HEK293T (cell line): ENCODE measurements at places on chromosomes 5 and 9.

DNA sequence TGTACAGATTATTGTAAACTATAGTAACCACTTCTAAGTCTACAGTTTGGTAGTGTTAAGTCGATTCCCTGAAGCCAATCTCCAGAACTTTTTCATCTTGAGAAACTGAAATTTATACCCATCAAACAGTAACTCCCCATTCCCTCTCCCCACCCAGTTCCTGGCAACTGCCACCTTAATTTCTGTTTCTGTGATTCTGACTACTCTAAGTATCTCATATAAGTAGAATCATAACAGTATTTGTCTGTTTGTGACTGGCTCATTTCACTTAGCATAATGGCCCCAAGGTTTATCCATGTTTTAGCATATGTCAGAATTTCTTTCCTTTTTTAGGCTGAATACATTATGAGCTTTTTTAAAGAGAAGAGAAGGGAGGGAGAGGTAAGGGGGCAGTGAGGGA, 61.4 kb downstream of the SPOCK1 start:
- DNase-seq: no peak

GRCh38 chr9:136901516-136902258, 15.4 kb downstream of the TRAF2 start:
- no peak for DNase-seq

- no peak for DNase-seq
Observed at GRCh38 chr5:84430079-84430478, 45.4 kb upstream of the EDIL3 start.

DNA sequence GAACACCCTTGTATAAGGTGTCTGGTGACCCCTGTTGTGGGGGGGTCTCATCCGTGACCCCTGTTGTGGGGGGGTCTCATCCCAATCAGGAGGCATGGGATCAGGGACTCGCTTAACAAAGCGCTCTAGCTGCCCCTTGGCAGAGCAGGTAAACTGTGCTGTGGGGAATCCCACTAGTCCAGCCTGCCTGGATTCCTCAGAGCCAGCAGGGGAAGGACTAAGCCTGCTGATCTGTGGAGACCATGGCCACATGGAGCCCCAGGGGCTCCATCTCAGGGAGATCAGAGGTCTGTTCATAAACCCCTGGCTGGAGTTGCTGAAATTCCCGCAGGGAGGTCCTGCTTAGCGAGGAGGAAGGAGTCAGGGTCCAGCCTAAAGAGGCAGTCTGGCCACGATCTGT, 45.8 kb upstream of the TXNDC8 start:
- no peak for DNase-seq

DNA sequence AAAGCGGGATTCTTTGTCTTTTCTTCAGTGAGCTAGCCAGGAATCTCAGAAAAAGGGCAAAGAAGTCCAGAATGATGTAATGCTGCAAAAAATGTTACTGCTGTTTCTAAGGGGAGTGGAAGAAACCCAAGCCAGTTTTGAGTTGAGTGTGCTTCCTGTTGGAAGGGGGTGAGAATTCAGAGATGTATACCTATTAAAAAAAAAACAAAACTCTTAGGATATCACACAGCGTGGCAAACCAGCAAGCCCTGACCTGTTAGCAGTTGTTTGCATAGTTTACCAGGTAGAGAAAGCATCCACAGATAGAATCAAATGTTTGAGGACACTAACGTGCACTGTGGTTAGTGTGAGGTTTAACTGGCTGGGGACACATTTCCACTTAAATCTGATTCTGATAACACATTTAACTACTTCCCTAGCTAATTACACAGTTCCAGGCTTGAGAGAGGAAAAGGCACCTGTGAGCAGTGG, 11.4 kb downstream of the BASP1 start:
- DNase-seq: no peak

DNA sequence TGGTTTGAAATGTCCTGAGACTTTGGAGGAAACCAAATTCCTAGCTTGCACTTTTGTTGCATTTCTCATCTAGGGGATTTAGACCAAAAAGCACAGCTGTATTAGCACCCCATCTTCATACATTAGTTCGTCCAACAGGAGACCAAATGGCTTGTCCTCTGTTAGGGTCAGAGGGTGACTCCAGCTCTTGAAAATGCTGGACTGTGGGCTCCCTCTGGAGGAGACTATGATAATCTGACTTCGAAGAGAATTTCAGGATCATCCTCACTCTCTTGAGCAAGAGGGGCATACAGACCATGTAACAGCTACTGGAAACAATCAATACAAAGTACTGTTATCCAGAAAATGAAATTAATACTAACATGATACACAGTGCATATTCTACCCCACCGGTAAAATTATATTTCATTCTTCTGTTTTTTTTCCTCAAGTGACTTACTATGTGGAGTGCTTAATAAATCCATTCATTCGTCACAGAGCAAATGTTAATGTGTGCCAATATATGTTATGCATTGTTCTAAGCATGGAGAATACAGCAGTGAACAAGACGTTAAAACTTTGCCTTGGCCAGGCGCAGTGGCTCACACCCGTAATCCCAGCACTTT, 63.7 kb upstream of the PPP2CA start:
- DNase-seq: peak; percentile 53

- DNase-seq: no peak
Observed at GRCh38 chr5:181198905-181199519, 6.0 kb downstream of the TRIM7 start.

DNA sequence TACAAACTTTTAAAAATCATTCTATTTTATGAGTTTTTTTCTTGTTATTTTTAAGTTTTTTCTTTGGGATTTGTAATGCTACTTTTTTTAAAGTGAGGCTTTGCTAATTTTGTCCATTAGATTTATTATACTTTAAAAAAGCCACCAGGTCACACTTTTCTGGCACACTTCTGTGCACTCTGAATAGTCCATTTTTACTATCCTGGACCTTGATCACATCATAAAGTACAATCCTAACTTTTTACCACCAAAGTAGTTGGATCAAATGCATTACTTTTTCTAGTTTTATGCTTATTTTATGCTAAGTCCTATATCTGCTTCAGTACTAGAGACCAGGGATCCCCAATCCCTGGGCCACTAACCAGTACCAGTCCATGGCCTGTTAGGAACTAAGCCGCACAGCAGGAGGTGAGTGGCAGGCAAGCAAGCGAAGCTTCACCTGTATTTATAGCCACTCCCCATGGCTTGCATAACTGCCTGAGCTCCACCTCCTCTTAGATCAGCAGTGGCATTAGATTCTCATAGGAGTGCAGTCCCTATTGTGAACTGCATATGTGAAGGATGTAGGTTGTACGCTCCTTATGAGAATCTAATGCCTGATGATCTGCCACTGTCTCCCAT, 16.0 kb downstream of the FRRS1L start:
- DNase-seq: no peak

GRCh38 chr5:51987239-51987638, 604.0 kb downstream of the ISL1 start:
- no peak for DNase-seq

DNA sequence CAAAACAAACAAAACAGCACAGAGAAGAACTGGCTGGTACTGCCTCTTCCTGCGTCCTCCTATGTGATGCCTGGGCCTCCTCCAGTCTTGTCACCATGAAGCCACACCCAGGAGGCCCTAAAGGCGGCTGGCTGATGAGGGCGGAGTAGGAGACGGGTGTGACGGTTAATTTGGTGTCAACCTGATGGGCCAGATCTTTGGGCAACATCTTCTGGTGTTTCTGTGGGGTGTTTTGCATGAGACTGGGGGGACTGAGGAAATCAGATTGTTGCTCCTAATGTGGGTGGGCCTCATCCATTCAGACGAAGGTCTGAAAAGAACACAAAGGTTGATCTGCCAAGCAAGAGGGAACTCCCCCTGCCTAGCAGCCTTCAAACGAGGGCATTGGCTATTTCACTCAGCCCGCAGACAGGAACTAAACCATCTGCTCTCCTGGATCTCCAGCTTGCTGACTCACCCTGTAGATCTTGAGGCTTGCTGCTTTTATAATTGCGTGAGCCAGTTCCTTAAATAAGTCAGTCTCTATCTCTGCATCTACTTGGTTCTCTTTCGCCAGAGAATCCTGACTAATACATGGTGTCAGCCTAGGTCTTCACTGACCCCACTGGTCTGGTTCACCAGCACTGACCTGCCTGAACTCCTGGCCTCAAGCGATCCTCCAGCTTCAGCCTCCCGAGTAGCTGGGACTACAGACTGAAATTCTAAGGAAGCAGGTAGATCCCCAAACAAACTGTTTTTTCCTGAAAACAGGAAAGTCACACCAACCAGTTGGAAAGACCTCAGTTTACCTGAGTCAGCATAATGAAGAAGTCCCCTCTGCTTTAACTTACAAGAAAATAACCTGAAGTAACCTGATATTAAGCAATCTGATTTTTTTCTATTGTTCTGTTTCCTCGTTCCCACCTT, 12.8 kb upstream of the ZFP62 start:
- no peak for DNase-seq

DNA sequence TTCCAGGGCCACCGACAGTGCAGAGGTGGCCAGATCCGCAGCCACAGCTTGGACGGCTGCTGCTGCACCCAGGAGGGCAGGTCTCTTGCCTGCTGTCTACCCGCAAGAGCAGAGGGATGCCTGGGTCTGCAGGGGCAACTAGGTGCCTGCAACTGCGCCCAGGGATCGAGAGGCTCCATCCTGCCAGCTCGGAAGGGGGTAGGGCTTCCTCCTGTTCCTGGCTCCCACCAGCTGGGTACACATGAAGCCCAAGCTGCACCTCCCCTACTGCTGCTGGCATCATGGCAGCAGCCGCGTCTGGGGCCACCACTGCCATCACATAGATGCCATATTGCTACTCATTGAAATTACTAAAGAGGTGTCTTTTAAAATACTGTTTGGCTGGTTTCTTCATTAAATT, 12.7 kb upstream of the PRR16 start:
- DNase-seq: no peak

GRCh38 chr9:130064621-130065020, 10.9 kb downstream of the GPR107 start:
- DNase-seq: no peak

- DNase-seq: no peak
Observed at GRCh38 chr9:70888471-70888870, 232.9 kb downstream of the TRPM3 start.

GRCh38 chr5:62483556-62483955, 71.0 kb downstream of the IPO11 start:
- no peak for DNase-seq
